Neural crest cell (in vitro differentiated cells): ENCODE measurements at places on chromosomes 3 and 15. TPM values are rescaled to one million over a fixed set of nuclear protein-coding genes. Genes with fewer than 3 reads are reported as not detected.

- DNase-seq, result no peak
Measured at GRCh38 chr3:19652336-19652735, 281.7 kb downstream of the EFHB start.

GRCh38 chr3:56145410-56145809, 322.9 kb downstream of the ERC2 start:
- DNase-seq, result no peak

DNA sequence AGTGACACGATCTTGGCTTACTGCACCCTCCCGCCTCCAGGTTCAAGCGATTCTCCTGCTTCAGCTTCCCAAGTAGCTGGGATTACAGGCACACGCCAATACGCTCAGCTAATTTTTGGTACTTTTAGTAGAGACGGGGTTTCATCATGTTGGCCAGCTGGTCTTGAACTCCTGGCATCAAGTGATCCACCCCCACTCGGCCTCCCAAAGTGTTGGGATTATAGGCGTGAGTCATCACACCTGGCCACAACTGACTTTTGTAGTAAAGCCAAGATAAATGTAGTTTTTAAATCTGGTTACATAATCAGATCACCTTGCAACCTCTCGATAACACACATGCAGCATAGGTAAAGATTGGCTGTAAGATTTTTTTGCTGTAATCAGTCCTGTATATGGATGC, 657.5 kb upstream of the DPPA4 start:
- DNase-seq, result no peak

Gene LRRN1
- 77.6 and 85.2 TPM in 2 replicates for total RNA-seq

- no peak for DNase-seq
Measured at GRCh38 chr3:147161833-147162232, 244.5 kb downstream of the ZIC4 start.

DNA sequence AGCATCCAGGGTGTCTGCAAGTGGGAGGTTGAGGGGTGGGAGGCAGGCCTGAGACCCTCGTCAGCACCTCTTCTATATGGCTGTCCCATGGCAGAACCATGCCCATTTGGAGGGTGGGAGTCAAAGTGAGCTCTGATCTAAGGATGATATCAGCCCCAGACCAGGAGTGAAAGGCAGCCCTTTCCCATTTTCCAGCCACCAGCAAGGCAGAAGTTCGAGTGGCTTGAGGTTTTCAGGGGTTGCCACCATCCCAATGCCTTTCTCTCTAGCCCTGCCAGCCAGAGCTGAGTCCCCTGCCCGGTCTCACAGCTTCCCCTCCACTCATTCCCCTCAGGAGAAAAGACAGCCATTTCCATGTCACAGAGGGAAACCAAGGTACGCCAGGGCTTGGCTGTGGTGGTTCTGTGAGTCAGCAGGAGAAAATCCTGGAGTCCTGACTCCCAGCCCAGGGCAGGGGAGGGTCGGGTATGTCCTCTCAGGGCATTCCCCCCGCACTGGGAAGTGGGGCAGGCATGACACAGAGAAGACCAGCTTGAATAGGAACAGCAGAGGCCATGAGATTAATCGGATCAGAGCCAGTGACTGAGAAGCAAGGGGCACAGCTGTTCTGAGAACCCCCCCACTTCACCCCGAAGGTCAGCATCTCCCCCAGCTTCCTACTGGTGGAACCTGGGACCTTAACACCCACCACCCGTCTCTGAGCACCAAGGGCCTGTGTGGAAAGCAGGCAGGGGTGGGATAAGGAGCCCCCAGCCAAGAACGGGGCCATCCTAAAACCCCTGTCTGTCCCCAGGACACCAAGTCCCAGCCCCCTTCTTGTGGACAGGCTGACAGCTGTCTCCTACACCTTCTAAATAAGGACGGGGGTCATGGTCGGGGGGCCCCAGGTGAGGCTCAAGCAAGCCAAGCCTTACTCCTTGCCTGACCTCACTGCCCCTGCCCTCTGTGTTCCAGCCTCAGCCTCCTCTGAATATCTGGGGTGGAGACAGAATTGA, 965 bp upstream of the SLC38A3 start:
- DNase-seq, result no peak

Gene CPN2
- not detected in 2 replicates for total RNA-seq

DNA sequence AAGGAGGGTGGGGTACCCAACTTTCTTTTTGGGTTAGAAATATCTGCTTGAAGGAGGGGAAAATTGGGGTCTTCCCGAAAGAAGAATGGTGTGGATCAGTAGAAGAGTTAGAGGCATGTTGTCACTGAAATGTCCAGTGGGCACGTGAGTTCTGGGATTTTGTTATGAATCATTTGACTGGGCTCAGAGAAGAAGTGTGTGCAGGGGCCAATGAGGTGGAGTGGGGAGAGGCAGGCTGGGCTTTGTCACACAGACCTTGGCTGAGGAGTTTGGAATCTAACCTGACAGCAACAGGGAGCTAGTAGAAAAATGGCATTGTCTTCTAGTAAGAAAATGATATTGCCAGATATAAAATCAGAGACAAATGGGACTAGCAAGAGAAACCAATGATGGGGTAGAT, 436.8 kb downstream of the MFSD1 start:
- no peak for DNase-seq

Gene ITIH4
- 6.3 and 8.6 TPM in 2 replicates for total RNA-seq

GRCh38 chr15:63915209-63915872, 81.6 kb upstream of the HERC1 start:
- DNase-seq, result no peak

DNA sequence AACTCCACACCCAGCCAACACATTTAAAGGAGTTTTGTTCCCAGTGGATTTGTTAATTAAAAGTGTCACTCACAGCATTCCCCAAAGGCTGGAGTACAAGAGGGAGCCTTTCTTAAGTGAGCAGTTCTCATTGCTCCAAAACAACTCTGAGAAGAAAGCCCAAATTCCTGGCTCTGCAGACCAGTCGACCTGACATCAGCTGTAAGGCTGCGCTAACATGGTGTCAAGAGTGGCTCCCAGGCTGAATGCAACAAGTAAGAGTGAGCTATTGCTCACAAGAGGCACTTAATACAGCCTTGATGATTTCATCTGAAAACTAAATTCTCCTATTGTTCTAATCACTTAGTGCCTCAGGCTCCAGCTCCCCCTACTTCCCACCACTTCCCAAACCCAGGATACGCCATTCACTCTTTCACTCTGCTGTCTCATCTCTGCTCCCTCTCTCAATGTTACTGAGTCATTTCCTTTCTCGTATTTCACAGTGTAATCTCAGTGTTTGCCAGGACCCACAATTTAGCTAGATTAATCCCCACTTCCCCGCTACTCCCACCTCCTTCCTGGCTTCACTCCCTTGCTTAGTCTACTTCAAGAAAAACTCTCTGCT, 81.8 kb downstream of the WWTR1 start:
- DNase-seq, result no peak

- DNase-seq, result no peak
Measured at GRCh38 chr15:50046159-50046558, 72.9 kb downstream of the ATP8B4 start.

Gene APBA2
- 78.6 and 79.9 TPM in 2 replicates for total RNA-seq

Gene A4GNT
- total RNA-seq, result not detected in 2 replicates

GRCh38 chr15:49082960-49083359, 36.7 kb upstream of the SECISBP2L start:
- no peak for DNase-seq

Gene TLE3
- 81.3 and 89.9 TPM in 2 replicates for total RNA-seq

DNA sequence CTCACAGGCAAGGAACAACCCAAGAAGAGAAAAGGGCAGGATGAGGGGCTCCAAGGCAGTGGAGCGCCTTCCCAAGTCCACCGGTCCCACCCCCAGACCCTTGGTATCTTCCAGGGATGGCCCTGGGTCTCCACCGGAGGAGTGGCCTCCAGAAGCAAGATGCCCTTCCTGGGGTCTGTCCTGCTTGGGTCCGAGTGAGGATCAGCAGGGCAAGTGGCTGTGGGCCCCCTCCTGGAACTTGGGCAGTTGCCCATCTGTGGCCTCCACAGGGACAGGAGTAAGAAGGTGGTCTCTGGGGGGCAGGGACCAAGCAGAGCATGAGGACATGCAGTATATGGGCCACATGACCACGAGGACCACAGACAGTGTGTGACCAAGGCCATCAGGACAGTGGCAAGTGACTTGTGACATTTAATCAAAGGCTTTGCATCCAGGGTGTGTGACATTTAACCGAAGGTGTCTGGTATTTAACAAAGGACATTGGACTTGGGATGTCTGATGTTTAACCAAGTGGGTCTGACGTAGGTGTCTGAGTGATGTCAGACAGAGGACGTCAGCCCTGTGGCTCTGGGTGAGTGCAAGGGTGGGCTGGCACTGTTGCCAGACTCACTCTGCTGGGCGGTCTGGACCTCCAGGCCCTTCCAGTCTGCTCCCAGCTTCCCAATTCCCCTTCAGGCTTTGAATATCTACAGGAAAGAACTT, 34.7 kb downstream of the SCN5A start:
- DNase-seq, result no peak

DNA sequence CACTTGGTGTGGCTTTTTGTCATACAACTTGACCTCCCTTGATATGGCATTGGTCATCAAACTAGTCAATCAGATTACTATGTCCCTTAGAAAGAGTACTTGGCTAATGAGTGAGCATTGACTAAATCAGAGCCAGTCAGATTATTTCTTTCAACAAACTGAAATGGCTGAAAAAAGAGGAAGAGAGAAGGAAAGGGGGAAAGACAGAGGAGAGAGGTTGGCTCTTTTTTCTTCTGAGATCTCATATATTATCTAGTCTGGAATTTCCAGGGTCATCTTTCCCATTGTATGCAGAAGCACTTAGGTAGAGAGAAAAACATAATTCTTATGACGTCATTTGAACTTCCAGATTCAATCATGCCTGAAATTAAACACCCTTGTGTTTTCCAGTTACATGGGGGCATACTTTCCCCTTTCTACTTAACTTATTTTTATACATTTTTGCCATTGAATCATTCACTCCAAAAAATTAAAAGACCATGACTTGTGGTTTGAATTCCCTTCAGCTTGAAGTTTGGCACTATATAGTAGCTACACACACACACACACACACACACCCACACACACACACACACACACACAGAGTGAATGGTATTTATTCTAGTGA, 387.8 kb downstream of the LSAMP start:
- no peak for DNase-seq

DNA sequence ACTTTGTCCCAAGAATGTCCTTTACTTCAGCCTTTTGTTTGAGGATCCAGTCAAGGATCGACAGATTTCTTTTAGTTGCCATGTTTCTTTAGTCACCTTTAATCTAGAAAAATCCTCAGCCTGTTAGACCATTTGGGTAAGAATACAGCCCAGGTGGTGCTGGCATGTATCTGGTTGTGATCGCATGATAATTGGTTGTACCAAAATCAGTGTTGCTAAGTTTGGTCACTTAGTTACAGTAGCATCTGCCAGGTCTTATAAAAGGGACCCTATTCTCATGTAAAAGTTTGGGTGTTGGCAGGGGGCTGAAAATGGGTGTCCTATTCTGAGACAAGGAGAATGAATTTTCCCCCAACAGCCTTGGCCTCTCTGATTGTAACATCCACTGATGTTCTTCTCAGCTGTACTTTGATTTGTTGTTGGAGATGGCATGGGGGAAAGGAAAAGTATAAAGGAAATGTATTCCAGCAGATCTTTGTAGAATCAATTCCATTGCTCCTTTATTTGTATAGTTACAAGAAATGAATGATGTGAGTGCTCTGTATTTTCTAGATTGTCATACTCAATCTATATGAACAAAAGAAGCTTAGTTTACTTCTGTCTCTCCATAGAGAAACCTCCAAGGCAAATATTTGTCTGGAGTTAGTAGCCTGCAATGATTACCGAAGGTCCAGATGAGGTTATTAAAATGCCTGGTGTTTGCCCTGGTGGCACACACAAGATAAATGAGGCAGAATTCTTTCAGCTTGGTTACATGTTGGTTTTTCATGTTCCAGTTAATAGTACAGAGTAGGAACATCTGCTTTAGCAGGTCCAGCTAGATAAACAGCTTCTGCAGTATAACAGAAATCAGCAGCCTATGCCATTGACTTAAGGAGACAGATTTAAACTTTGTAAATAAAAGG, 65.7 kb downstream of the CMTM8 start:
- no peak for DNase-seq
